ENCODE measurements at places on chromosomes 11 and 22. TPM values are rescaled to one million over a fixed set of nuclear protein-coding genes. Genes with fewer than 3 reads are reported as not detected.

DNA sequence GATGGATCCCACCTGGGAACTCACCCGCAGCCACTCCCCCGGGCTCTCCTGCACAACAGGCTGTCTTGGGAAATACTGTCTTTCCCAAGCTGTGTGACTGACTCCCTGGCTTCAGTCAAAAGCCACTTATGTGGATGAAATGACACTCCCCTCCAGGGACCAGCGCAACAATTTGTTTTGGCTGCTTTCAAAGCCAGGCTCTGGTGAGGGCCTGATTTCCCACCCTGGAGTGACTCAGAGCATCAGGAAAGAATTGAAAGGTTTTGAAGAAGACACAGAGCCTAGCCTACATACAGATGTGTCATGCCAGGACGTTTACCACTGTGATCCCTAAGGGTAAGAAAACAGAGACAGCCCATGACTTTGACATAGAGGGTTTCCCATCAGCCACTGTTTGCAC lies 550.5 kb downstream of the MIAT start:
- H3K27ac ChIP-seq: no peak overlapping the region
- H3K36me3 ChIP-seq: no peaks in the 10 kb centered on the region
- no peaks in the 10 kb centered on the region for H3K4me1 ChIP-seq
- H3K4me3 ChIP-seq: no peak overlapping the region
- no peak for DNase-seq

GRCh38 chr11:36703055-36703404 lies 105.0 kb upstream of the RAG2 start:
- H3K4me3 ChIP-seq: no peak overlapping the region
- DNase-seq: no peak
- no peaks in the 10 kb centered on the region for H3K4me1 ChIP-seq
- H3K36me3 ChIP-seq: no peaks in the 10 kb centered on the region
- H3K27ac ChIP-seq: no peak overlapping the region

DNA sequence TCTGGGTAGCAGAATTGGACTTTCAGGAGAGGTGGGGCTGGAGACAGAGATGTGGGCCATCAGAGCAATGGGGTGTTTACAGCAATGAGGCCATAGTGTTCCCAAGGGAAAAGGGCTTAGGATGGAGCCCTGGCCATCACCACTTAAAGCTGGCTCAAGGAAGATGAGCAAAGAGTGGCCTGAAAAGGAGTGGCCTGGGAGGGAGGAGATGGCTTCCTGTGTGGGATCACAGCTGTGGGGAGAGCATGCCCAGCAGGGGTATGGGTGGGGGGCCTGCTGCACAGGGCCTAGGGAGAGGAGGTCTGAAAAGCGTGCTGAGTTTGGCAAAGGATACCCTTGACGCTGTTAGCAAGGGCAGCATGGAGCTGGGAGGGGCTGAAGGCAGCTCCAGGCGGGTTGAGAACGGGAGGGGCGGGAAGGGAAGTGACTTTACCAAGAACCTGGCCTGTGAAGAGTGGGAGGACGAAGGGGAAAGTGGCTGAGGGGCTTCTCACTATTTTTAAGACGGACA lies 13.9 kb downstream of the LRRC32 start:
- peaks cover 19% of the 10 kb centered on the region for H3K36me3 ChIP-seq
- peaks cover 17% of the 10 kb centered on the region for H3K4me1 ChIP-seq
- DNase-seq: no peak
- peak overlapping the region; percentile 15 for H3K27ac ChIP-seq
- H3K4me3 ChIP-seq: no peak overlapping the region

DNA sequence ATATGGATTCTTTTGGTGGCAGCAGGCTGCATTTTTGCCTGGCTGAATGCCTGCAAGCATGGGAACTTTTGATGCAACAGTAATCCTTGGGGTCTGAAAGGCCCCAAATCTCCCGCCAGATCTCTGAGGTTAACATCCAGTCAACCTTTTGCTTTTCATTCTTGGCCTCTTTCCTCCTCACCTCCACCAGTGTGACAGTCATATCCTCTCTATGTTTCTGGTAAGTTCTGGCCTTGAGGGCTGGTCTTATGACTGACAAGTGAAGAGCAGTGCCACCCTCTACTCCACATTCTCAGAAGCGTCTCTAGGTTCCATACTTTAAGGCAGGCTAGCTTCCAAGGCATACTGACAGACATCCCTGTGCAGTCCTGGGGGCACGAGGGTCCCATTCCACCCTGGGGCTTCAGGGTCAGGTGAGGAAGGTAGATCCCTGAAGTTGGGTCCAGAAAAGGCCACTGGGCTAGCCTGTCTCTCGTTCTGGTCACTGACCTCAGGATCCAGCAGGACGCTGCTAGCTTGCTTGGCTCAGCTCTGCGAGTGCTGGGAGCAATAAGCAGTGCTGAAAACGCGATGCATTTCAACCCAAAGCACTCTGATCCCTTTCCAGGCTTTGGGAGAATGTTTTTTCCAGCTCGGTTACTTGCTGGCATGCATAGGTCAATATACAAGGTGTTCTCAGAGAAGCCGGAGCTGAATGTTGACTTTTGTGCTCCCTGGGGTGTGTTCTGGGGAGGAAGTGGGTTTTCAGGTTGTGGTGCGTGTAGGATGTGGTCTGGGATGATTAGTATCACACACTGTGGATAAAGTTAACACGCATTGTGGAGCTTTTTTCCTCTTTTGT lies 75.2 kb downstream of the PTPRJ start:
- H3K4me3 ChIP-seq: no peak overlapping the region
- no peaks in the 10 kb centered on the region for H3K27me3 ChIP-seq
- H3K4me1 ChIP-seq: no peaks in the 10 kb centered on the region
- DNase-seq: no peak

- no peak for DNase-seq
- H3K4me1 ChIP-seq: no peaks in the 10 kb centered on the region
- H3K27ac ChIP-seq: no peak overlapping the region
- no peak overlapping the region for H3K4me3 ChIP-seq
- no peaks in the 10 kb centered on the region for H3K36me3 ChIP-seq
Observed at GRCh38 chr22:44524806-44525205, 26.8 kb upstream of the RTL6 start.

- DNase-seq: no peak
- no peaks in the 10 kb centered on the region for H3K36me3 ChIP-seq
- peak overlapping the region; percentile 88 for H3K4me3 ChIP-seq
- H3K27ac ChIP-seq: peak overlapping the region; percentile 58
- H3K27me3 ChIP-seq: no peaks in the 10 kb centered on the region
Observed at GRCh38 chr22:17159504-17159951, 451 bp upstream of the HDHD5 start.

DNA sequence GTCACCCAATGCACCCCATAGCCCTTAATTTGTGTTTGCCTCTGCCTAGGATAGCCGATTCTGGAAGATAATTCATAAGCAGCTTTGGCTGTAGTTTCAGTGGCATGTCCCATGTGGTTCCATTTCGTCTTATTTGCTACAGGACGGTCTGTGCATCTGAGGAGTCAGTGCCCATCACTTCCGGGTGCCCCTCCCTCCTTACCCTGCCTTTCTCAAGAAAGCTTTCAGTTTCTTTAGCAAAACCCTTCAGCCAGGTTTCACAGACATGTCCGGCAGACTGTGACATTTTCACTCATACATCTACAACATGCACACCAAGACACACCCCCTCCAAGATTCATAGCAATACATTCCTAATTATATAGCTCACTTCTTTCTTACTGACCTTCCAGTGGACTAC lies 14.3 kb downstream of the TP53AIP1 start:
- H3K4me3 ChIP-seq: no peak overlapping the region
- no peaks in the 10 kb centered on the region for H3K36me3 ChIP-seq
- no peaks in the 10 kb centered on the region for H3K4me1 ChIP-seq
- no peaks in the 10 kb centered on the region for H3K27me3 ChIP-seq
- DNase-seq: no peak

DNA sequence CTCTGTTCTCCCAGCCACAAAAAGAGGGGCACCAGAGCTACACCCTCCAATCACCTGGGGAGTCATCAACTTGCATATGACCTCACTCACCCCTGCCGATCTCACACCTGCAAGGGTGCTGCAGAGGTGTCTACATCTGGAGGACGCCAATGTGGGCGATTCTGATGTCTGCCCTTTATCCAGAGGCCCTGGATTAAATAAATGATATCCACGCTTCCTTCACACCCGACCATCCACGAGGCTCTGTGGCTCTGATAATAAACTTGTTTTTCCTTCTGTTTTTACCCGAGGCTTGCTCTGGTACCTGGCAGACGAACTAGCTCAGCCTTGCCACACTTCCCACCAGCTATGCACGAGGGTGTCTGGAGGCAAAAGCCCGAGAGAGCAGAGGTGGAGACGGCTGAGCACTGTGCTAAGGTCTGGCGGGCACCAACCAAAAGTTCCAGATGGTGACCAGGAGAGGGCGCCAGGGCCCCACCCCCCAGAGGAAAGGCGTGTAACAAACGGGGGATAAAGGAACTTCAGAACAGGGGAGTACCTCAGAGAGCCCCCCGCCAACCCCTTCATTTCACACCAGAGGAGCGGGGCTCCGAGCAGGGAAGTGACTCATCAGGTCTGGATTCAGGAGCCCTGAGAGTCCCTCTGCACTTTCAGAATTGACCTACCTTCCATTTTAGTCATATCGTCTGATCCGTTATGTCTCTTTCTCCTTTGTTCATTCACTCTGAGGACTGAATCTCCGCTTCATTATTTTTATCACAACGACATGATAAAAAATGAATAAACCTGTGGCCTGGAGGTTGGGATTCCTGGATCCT lies 13.5 kb downstream of the SCN3B start:
- H3K4me3 ChIP-seq: no peak overlapping the region
- H3K27me3 ChIP-seq: no peaks in the 10 kb centered on the region
- no peaks in the 10 kb centered on the region for H3K36me3 ChIP-seq
- no peak overlapping the region for H3K27ac ChIP-seq
- DNase-seq: no peak
- no peaks in the 10 kb centered on the region for H3K4me1 ChIP-seq

- H3K36me3 ChIP-seq: no peaks in the 10 kb centered on the region
- H3K4me3 ChIP-seq: no peak overlapping the region
- DNase-seq: peak; percentile 85
- H3K27ac ChIP-seq: peak overlapping the region; percentile 85
Observed at GRCh38 chr11:3123761-3124733, 41.1 kb downstream of the OSBPL5 start.

DNA sequence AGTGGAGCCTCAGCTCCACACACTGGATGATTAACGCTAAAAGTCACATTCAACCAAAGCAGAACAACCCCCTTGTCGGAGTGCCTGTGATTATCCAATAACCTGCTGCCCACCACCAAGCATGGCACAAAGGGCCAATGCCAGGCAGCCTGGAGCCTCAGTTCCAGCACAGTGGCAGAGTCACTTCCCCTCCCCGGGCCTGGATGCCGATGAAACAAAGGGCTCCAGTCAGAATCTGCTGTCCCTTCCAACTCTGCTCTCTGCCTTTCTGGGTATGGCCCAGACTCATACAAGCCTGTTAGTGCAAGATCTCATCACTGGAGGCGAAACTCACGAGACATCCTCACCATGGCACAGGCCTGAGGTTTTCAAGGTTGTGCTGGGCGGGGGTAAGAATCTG lies 52.1 kb downstream of the CLTCL1 start:
- H3K27me3 ChIP-seq: no peaks in the 10 kb centered on the region
- DNase-seq: no peak
- peak overlapping the region; percentile 20 for H3K27ac ChIP-seq
- no peaks in the 10 kb centered on the region for H3K4me1 ChIP-seq

DNA sequence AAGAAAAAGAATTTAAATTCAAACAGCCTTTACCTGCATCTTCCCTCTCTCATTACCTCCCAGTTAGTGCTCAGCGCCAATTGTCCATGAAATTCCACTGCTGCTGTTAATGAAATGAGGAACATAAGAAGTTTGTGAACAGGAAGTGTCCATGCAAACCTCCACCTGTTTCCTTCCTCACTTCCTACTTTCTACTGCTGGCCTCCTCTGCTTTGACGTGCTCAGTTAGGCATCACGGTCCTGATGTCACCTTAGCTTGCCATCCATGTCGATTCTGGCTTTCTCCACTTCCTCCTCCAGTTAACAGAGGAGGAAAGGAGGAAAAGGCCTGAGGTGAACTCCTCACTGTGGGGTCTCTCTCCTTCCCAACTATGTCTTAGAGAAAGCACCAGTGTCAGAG lies 26.9 kb upstream of the HTR3A start:
- no peaks in the 10 kb centered on the region for H3K27me3 ChIP-seq
- H3K4me1 ChIP-seq: no peaks in the 10 kb centered on the region
- H3K36me3 ChIP-seq: no peaks in the 10 kb centered on the region
- H3K4me3 ChIP-seq: no peak overlapping the region
- no peak for DNase-seq

DNA sequence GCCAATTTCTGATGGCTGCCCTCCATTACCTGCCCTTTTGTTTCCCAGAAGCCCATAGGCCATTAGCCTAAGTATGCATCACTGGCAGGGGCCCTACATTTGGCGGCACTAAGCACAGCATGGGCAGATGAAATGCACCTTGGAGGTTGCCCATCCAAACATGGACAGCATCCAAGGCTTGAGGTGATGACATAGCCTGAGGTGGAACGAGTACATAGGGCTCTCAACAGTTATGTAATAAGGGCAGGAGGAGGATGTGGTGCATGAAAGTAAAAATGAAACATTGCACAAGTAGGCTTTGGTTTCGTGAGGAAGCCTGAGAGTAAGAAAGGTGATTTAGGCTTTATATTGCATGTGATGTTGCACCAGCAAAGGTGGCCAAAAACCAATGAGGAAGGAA lies 148.1 kb downstream of the FAM76B start:
- H3K4me1 ChIP-seq: peaks cover 2% of the 10 kb centered on the region
- H3K27ac ChIP-seq: no peak overlapping the region
- no peaks in the 10 kb centered on the region for H3K36me3 ChIP-seq
- peak; percentile 37 for DNase-seq
- H3K27me3 ChIP-seq: no peaks in the 10 kb centered on the region

DNA sequence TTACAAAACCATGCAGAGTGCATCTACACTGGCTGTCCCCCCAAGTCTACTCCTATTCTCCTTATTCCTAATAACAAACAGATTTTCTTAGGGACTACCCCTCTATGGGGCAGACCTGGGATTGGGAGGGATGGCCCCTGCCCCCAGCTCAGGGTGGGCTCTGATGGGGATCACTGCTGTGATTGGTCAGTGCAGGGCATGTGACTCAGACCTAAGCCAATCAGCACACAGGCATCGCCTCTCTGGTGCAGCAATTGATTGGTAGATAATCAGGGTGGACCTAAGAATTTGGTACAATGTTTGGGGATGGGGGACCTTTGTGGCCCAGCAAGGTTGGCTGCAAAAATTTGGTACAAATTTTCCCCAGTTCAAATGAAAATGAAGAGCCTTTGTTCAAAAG lies 57.2 kb upstream of the SHANK2 start:
- H3K4me1 ChIP-seq: no peaks in the 10 kb centered on the region
- H3K27ac ChIP-seq: no peak overlapping the region
- H3K36me3 ChIP-seq: no peaks in the 10 kb centered on the region
- no peaks in the 10 kb centered on the region for H3K27me3 ChIP-seq
- no peak for DNase-seq
- no peak overlapping the region for H3K4me3 ChIP-seq

FOSL1 gene
- 1.3 TPM for total RNA-seq

BTG4 gene
- not detected for total RNA-seq

ADM2 gene
- total RNA-seq: not detected

MIOX gene
- not detected for total RNA-seq

PATE2 gene
- not detected for total RNA-seq

EMID1 gene
- 9.9 TPM for total RNA-seq

TREH gene
- total RNA-seq: not detected

MEI1 gene
- total RNA-seq: not detected

CEP126 gene
- 9.4 TPM for total RNA-seq

Measured in tibial nerve (tissue), 4 donors.